NCI-H510A (cell line): ENCODE measurements at places on chromosomes 7 and 10.

DNA sequence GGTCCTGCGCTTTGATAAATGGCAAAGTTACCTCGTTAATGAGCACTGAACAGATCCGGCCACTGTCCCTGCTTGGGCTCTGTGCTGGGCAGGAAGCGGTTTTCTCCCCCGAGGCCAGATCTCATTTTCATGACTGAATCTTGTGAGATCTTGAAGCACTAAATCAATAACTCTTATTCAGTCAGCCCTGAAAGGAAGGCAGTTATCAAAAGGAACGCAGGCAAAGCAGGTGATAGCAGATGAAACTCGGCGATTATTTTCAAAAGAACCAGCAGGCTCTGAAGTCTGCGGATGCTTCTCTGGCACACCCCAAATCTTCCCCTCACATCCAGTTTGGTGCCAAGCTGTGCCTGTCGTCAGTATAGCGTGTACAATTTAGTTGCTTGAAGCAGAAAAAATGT lies 228.7 kb downstream of the BAMBI start:
- no peak for DNase-seq

- DNase-seq: no peak
Observed at GRCh38 chr7:66631471-66631870, 2.8 kb downstream of the KCTD7 start.

DNA sequence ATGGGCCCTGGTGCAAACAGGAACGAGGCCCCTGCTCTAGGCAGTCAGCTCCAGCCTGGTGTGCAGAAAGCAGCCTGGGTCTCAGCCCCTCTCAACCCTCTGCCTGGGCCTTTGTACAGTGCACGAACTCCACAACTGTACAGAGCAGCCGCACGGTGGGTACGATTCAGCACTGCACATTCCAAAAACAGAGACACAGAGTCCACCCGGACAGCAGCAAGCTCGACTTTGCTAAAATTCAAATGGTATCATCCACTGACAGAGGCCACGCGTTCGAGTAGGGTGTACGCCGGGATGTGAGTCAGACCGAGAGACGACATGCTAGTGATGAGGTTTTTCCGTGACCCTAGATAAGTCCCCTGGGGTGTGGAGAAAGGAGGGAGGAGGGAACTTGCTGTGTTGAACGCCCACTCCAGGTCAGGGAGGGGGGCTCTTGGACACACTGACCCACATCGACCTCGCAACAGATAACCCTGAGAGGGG lies 65.6 kb upstream of the PDGFA start:
- no peak for DNase-seq

GRCh38 chr7:135169141-135169963 lies 1.2 kb downstream of the CYREN start:
- DNase-seq: no peak

DNA sequence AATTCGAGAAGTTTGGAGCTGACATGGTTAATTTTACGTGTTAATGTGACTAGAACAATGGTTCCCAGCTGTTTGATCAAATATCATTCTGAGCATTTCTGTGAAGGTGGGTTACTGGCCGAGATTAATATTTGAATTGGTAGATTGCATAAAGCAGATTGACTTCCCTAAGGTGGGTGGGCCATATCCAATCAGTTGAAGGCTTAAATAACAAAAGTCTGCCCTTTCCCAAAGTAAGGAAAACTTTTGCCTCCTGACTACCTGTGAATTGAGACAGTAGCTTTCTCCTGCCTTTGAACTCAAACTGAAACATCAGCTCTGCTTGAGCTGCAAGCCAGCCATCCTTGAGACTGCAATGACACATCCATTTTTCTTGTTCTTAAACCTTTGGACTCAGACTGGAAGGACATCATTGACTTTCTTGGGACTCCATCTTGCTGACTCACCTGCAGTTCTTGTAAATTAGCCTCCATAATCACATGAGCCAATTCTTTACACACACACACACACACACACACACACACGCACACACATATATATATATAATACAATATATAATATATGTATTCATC lies 63.1 kb upstream of the LRRTM3 start:
- DNase-seq: no peak

DNA sequence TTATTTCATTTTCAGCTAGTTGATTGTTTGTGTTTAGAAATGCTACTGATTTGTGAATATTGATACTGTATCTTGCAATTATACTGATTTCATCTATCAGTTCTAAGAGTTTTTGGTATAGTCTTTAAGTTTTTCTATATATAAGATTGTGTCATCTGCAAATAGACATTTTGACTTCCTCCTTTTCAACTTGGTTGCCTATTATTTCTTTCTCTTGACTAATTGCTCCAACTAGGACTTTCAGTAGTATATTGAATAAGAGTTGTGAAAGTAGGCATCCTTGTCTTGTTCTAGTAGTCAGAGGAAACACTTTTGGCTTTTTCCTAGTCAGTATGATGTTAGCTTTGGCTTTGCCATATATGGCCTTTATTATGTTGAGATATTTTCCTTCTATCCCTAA lies 20.4 kb downstream of the PHTF2 start:
- no peak for DNase-seq

DNA sequence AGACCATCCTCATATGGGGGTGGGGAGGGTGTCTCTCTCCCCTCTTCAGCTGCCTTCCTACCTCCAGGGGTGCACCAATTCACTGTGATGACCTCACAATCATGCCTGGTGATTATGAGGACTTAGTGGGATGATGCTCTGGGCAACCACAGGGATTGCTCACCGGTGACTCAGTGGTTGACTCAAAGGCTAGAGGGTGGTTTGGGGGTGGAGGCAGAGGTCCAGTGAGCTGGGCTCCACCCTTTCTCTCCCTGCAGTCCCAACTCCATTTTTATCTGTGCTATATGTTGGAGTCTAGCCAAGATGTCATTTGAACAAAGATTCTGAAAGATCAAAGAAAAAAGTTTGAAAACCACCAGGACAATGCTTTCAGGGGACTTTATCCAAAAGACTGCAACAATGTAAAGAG lies 286.9 kb downstream of the KCNMA1 start:
- no peak for DNase-seq

- DNase-seq: no peak
Observed at GRCh38 chr10:3747984-3748383, 37.0 kb downstream of the KLF6 start.

DNA sequence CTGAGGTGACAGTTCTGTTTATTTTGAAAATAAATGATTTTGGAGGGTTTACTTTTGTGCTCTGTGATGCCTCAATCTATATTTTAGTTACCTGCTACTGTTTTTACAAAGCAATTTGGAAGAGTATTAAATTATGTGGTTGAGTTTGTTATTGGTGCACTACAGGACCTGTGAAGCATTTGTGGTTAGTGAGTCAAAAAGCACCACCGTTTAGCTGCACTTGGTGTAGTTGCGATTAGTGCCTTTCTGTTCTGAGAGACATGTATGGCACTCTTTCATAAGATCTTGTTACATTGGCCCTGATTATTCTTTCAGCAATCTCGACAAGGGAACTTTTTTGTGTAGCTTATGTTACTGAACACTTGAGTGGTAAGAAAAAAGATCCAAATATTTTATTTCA lies 132.2 kb downstream of the BBS9 start:
- DNase-seq: no peak

- no peak for DNase-seq
Observed at GRCh38 chr7:23044581-23044980, 30.7 kb upstream of the HYCC1 start.

- DNase-seq: no peak
Observed at GRCh38 chr7:80249619-80250295, 115.1 kb downstream of the GNAI1 start.

- DNase-seq: peak; percentile 58
Observed at GRCh38 chr7:100655908-100656674, at the start of gene ACTL6B. Gene ACTL6B (minus strand): TSS chr7:100656448. CDS start chr7:100656354, 94 bp downstream.

DNA sequence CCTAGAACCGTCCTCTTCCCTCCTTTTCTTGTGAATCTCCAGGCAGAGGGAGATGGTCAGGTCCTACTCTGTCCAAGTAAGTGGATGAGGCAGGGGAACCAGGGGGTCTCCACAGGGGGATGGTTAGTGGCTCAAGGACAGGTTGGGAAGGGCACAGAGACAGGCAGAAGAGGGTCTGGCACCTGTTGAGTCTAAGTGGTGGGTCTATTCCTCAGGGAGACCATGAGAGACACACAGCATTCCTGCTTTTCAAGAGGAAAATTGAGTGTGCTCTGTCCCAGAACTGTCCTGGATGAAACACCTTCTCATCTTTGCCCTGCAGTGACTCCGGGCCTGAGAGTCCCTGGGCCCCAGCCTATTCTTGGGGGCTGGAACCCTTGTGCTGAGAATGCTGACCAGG lies 184.8 kb upstream of the GALNT17 start:
- no peak for DNase-seq

GRCh38 chr7:41877118-41877517 lies 174.2 kb upstream of the INHBA start:
- no peak for DNase-seq

DNA sequence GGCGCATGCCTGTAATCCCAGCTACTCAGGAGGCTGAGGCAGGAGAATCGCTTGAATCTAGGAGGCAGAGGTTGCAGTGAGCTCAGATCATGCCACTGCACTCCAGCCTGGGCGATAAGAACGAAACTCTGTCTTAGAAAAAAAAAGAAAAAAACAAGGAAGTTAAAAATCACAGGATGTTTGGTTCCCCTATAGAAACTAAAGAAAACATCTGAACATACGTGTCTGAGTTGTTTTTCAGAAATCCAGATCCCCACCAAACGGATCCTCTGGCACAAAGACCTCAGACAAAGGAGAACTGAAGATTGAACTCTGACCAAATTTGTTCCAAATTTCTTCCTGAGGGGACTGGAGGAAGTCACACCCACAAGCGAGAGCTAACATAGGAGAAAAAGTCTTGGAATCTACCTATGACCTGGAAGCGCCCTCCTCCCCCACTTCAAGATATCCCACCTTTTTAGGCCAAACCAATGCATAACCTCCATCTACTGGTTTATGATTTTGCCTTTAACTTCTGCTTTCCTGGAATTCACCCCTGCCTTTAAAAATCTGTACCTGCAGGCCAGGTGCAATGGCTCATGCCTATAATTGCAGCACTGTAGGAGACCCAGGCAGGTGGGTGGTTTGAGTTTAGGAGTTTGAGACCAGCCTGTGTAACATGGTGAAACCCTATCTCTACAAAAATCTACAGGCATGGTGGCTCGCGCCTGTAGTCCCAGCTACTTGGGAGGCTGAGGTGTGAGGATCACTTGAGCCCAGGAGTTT lies 19.7 kb upstream of the SIRT1 start:
- DNase-seq: no peak

DNA sequence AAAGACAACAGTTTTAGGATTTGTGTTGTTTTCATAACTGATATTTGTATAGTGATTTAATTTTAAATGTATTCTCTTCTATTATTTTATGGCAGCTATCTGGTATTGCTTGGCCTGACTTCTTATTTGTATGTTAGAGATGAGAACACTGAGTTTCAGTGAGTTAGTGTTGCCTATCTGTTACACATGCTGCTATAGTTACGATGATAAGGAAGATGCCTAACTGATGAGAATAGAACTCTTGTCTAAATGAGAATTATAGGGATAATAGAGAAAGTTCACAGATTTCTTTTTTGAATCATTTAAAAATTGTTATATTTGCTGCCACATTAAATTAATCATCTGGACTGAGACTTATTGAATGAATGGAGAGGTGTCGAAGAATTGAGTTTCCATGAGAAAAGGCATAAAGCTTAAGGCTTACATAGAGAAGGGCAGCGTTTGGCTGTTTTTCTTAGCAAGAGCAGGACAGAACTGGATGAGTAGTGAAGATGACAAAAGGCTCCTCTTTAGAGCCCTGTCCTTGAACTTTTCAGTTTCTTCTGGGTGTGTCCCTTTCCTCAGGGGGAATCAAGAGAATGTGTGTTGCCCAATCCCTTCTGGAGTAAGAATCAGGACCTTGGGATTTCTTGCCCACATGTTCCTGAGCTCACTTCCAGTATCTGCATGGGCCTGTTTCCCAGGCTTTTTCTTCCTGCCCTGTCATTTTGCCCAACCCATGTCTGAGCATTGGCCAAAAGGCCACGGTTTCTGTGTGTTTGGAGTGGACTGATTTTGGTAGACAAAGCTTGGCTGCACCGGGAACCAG lies 195.6 kb upstream of the CSTF2T start:
- DNase-seq: no peak

GRCh38 chr10:120385992-120386391 lies 71.0 kb upstream of the PLPP4 start:
- DNase-seq: no peak

GRCh38 chr7:131948434-131949053 lies 392.1 kb upstream of the PODXL start:
- no peak for DNase-seq

- DNase-seq: no peak
Observed at GRCh38 chr10:89494068-89494467, 41.3 kb downstream of the SLC16A12 start.

DNA sequence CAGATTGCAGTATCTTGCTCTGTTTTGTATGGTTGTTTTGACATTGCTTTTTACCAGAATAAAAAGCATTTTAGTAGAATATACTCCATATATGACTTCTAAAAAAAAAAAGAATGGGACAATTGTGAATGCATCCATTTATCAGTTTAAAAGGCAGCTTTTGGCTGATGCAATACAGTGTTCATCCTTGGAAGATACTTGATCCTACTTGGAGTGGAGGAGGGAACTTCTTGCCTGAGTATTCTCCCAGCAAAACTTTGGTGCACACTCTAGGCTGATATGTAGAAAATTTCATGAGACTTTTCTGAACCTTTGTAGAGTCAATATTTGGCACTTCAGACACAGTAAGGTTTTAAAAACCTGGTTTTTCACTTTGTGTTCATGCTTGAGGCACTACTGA lies 40.2 kb downstream of the WDR11 start:
- no peak for DNase-seq

GRCh38 chr10:65968871-65969270 lies 957.0 kb upstream of the LRRTM3 start:
- no peak for DNase-seq

GRCh38 chr7:126715076-126715475 lies 537.7 kb downstream of the GRM8 start:
- DNase-seq: no peak

DNA sequence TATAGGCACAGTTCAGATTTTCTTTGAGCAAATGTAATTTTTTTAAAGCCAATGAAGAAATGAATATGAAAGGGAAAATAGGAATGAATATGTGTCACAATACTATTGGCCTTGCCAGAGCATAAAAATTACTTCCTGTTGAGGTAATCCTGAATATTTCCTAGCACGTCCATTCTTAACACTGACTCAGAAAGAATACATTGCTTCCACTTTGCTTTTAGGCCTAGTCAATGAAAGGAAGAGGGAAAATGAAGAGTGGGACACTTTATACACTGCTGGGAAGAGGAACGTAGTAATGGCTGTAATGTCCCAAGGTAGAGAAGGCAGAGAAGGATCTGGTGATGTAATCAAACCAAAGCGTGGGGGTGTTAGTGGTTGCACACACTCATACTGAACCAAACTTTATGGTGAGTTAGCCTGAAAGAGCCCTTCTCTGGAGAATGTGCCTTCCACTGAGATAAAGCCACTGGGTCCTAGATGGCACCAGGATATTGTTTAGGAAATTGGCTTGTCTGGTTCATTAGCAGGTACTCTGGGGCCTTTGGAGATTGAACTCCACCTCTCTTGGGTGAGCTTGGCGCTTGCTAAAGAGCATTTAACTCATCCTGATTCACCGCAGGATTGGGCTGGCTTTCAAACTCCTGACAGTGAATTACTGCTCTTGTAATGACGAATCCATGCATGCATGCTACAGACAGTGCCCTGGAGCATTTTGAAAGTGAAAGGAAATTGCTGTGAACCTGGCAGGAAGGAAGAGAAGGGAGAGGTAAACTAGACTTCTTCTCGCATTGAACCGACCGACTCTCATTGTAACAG lies 254.9 kb downstream of the KIAA1217 start:
- no peak for DNase-seq

- DNase-seq: no peak
Observed at GRCh38 chr7:77811516-77812289, 13.1 kb downstream of the PHTF2 start.

- DNase-seq: no peak
Observed at GRCh38 chr10:123274306-123275135, 120.3 kb downstream of the BUB3 start.
